ENCODE measurements at places on chromosomes 2 and 18.
A peak's percentile ranks its signal among the peaks of the same experiment; 100 is the strongest.

DNA sequence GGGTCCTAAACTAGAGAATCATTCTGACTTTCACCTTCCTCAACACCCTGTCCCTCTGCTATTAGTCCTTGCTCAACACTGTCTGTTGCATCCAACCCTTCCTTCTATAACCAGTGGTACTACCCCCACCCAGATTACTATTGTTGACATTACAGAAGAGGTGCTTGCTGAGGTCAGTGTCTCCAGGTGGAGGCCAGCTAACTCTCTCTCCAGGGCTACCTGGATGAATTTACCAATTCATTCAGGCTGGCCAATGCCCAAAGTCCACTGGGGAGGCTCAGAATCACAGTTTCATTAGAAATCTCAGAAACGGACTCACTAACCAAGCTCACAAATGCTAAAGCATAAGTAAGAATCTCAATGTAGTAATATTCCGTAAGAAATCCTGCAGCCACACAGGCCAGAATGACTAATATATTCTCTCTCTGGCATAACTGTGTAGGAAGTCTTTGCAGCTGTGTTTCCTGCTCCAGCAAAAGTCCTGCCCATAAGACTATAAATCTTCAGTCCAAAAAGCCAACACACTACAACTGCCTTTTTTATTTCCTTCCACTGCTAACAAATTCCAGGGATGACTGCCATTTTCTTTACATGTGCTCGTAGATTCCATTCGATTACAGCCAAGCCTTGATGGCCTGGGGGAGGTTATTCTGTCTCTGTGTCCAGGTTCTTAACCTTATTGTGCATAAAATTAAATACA is 10.0 kb upstream of the TTR start:
- DNase-seq = peak; percentile 48

DNA sequence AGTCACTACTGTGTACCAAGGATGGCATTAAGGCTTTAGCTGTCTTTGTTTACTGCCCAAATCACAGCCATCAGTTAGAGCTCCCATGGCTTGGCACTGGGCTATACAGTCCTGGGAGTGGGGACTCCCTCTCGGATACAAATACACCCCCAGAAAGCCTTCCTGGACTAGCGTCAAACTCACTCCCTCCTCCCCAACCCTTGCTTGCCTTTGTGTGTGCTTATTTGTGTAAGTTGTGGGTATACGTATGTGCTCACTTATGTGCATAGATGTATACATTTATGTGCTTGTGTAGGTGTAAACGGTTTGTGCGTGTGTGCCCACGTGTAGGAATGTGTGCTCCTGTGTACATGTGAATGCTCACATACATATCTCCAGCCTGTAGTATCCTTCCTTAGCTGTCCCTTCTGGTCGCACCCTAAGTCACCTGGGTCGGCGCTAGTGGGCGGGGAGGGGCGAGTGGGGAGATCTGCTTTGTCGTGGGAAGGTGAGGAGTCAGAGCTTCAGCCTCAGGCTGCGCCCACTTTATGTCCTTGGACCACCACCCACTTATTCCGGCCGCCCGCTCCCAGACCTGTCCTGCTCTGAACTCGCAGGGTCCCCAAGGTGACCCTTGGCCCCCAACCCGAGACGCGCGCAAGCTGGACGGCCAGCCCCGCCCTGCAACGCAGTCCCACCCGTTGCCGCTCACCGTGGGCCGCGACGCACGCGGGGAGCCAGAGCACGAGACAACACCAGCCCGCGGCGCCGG is 461 bp downstream of the PRADC1 start:
- DNase-seq = no peak

- DNase-seq = no peak
Measured at GRCh38 chr18:6374935-6375529, 39.7 kb downstream of the L3MBTL4 start.

- DNase-seq = peak; percentile 62
Measured at GRCh38 chr2:55843096-55843993, 80.2 kb downstream of the EFEMP1 start.

DNA sequence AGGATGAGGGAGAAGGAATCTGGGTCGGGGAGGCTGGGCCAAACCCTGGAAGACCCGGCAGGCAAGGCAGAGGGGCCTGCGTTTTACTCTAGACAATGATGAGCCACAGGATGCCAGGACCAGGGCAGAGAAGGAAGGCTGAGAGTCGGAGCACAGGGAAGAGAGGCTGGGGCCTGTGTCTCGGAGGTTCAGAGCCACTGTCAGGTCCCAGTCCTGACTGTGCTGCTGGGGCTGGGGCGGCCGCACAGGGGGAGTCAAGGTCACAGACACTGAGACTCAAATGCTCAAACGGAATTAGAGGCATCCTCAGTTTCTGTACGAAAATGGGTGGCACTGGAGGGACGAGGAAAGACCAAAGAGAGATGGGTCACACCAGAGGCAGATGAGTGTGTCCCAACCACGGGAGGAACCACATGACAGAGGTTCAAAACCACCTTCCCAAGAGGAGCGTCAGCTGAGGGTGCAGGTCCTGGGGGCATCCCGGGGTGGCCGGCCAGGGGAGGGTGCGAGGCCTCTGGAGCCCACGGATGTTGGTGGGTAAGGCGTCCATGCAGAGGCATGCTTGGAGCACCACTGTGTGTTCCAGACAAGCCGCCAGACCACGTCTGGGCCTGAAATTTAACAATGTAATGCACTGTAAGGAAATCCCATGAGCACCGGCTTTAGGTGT is 14.7 kb downstream of the HDAC4 start:
- DNase-seq = no peak

DNA sequence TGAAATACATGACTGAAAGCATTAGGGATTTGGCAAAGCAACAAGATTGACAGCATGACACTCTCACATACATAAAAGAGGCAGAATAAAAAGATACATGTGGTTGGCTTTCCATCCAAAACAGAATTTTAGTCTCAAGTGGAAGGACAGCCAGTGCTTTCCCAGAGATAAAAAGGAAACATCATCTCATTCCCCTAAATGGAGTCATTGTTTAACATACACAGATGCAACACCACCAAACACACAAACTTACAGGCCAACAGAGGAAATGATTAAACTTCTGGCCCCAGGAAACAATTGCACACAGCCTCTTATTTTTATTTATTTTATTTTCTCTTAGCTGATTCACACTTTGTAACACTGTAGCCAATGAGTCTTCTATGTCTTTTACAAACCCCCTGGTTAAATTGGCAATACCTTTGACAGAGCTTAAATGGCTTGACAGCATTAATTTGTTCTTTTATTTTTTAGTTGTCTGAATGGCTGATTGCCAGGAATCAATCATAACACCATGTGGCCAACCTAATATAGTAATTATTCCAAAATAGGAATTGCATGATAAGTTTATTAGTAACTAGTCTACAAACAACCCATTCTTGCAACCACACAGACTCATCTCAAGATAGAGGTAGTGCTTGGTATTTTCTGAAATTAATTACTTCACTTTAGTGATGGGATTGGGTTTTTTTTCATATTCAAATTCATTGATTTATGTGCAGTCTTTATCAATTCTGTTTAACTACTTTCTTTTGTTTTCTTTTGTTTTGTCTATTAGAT is 190.5 kb downstream of the RND3 start:
- DNase-seq = no peak

DNA sequence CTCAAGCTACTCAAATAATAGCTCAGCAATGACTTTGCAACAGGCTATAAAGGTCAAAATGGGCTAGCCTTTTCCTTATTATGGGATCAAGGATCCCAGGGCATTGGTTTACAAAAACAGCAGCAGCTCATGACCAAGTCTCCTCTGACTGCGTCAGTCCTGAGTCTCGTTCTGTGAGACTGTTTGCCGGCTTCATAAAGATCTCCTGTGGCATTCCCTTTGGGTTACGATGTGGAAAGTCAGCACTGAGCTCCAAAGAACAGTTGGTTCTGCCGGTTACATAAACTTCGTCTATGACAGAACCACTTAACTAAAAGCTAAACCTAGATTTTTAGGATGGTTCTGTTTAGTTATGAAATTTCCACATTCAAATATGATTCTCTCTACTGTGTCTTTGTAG is 674.9 kb downstream of the ZEB2 start:
- no peak for DNase-seq

DNA sequence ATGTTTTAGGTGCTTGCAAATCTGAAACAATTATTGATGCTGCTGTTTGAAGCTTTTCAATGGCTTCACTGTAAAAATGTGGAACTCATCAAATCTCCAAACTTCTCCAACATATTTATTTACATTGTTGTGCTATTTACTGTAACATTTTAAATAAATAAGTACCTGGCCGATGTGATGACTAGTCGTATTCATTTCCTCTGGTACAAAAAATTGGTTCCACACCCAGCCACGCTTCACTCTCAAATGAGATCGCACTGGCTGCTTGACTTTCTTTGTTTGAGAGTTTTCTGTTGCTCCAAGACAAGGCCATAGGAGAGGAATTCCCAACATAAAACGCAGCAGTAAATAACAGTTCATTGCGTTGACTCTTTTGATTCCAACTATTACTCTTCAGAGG is 32.0 kb downstream of the CDH19 start:
- no peak for DNase-seq

DNA sequence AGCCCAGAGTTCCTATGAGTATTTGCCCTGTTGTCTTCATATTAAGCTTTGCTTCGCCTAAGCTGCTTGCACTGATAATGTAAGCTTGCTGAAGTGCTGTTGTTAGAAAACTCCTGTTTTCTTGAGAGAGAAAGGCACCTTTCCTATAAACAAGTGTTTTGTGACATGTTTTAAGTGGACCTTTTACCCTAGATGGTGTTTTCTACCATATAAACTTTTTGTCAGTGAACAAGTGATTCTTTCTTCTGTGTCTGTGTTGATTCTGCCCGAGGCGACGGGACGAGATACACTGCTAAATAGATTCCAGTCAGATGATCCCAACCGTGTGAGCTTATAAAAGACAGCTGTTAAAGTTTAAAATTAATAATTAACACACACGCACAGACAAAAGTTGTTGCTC is 24.1 kb downstream of the CABLES1 start:
- DNase-seq = no peak

GRCh38 chr2:47354013-47354847 is 48.7 kb upstream of the MSH2 start:
- DNase-seq = peak; percentile 55

DNA sequence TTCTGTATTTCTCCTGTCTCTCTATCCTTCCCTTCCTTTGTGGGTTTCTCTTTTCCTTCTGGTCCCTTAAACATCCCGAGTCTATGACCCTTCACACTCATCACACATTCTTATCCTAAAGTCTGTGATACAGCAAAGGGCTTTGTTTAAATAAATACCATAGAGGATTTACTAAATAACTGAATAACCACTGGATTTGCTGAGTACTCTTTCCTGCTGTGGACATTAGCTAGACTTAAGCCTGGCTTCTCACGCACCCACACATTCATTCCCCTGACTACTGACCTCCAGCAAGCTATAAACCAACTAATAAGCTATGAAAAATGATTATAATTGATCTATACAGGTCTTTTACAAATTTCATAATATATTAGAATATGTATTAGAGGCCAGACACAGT is 76.6 kb downstream of the COL4A3 start:
- no peak for DNase-seq

DNA sequence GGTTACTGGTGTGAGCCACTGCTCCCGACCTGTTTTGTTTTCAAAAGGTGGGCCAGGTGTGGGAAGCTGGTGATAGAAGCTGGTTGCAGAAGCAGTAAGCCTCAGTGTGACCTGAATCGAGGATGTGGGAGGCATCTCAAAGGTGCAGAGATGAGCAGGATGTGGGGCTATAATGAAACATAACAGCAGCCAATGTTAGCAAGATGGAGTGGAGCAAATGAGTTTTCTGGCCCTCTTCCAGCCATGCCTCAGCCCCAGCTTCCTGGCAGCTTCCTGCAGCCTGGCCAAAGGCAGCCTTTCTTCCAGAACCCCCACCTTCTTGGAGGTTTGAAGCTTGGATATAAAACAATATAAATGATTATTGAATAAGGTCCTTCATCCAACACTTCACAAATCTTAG is 184.8 kb downstream of the NCK2 start:
- no peak for DNase-seq

DNA sequence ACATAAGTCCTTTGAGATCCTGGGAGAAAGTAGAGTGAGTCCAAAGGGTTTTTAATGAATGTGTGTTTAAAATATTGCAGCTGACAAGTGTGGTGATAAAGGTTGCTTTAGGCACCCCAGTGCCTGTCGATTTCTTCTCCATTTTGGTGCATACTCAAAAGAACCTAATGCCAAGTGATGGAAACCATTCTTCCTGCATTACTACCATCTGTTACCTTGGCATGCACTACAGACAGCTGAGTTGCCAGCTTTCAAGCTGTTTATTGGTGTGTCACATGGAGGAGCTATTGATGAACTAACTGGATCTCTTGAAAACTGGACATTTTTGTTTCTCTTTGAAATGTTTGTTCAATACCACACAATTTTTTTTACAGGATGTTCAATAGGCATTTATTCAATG is 350.0 kb downstream of the AKAIN1 start:
- DNase-seq = no peak

DNA sequence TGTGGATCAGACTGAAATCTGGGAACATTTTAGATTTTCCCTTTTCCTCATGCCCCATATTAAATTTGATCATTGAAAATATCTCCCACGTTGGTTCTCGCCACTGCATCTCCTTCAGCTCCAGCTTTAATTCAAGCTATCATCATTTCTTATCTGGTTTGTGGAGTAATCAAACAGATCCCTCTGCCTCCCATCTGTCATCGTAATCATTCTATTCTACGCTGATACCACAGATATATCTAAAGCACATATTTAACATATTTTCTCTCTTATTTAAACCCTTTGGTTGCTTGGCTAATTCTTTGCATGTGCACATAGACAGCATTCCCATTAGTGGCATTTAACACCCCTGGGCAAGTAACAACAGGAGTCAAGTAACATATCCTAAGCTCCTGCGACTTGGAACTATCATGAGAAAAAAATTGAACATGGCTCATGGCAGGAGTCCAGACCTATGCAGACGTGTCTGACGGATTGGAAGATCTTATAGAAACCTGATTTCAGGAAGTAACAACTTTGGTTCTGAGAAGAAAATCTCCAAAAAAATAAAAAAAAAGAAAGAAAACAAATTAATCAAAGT is 158.8 kb upstream of the KYNU start:
- DNase-seq = no peak

- no peak for DNase-seq
Measured at GRCh38 chr2:121019071-121019470, 265.9 kb downstream of the TFCP2L1 start.

DNA sequence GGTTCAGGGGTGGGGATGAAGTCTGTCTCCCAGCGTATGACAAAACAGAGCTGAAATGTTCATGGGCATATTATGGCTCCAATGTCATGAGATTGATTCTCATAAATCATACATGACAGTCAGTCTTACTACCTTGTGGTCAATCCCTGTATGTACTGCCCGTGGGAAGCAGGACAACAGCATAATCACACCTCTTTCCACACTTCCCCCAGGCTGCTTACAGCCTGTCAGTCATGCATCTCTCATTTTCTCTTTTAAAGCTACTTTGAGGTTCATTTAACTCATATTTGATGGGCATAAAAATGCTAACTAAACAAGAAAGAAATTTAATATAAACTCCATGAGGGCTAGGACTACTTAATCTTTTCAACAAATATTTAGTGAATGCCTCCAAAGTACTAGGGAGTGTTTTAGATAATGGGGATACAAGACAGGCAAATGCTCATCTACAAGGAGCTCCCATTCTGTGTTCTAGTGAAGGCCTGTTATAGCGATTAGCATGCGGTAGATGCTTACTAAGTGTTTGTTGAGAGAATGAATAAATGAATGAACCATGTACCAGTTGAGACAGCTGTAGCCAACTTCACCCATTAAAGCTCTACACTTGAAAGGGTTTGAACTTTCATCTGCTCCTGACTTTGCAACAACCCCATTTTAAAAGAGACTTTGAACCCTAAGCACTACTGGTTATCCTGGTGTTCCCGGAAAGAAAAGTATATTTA is 89.1 kb downstream of the ALPK2 start:
- DNase-seq = no peak

Data from HTR-8/SVneo (cell line).